Left kidney (tissue), 8 donors: ENCODE measurements at places on chromosomes 13 and 19.

- no peak for DNase-seq
These were observed 1019.5 kb downstream of the PCDH9 start for GRCh38 chr13:66210677-66211076.

- no peak for DNase-seq
These were observed 6.5 kb downstream of the ZNF671 start for GRCh38 chr19:57720878-57721277.

DNA sequence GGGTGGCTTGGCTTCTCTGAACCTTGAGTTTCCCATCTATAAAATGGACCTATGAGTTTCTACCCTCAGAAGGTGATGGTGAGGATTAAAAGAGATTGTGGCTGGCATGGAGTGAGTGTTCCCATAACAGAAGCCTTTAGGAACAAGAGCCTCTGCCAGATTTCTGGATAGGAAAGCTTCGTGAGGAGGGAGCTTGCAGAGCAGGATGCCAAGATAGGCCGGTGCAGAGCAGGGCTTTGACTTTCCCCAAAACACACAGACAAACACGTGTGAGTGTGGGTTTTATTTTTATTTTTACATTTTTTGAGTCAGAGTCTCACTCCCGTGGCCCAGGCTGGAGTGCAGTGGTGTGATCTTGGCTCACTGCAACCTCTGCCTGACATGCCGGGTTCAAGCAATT is 3.7 kb upstream of the CNN1 start:
- no peak for DNase-seq

- no peak for DNase-seq
These were observed 790.5 kb upstream of the PCDH20 start for GRCh38 chr13:62206165-62206564.

DNA sequence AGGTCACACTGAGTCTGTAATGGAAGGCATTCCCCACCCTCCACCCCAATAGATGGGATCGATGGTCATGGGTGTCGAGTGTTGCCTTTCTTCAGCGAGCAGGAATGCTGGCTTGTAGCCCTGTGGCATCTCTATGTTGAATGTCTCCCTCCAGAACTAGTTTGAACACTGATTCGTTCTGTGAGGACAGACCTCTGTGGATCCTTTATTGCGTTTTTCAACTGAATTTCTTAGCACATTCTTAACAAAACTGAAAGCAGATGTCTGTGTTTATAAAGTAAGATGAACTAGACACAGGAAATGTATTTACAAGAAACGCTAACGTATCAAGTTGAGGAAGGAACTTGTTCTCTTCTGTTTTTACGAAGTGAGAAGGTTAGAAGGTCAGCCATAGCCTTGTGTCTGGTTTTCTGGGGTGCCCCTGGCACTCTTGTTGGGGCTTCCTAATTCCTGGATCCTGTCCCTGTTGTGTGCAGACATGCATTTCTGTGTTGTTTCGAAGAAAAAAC is 36.8 kb upstream of the TM9SF2 start:
- no peak for DNase-seq

GRCh38 chr13:59270327-59270726 is 893.4 kb downstream of the DIAPH3 start:
- DNase-seq, result no peak

DNA sequence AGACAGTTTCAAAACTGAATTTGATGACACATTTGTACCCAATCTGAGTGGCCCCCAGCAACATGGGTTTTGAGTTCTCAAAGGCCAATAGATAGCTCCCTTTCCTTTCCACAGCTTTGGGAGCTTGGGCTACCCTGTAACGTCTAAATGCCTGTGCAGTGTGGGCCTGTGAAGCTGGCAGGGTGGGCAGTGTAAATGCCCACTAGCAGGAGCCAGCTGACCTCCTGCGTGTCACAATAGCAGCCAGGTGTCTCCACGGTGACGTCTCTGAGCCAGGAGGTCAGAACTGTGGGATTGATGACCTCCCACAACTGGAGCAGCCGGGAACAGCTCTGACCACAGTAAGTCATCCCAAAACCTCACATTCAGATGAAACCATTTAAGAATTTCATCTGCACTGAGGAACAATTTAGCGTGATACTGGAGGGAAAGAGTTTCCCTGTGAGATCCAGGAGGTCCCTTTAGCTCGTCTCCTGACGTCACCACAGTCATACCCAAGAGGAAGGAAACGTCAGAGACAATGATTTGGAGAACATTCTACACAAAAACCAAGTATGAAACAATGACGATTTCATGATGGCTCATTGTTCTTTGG is at the start of gene IPO5:
Gene IPO5, plus strand, starts transcription at position 300 of the 595 bp plus-strand sequence. CDS start 23,022 bp downstream, outside the sequence.
- DNase-seq, result no peak

- no peak for DNase-seq
These were observed 167.1 kb downstream of the LMO7 start for GRCh38 chr13:75803164-75803611.

- no peak for DNase-seq
These were observed 75.2 kb upstream of the MRI1 start for GRCh38 chr19:13689085-13689484.

GRCh38 chr13:50757008-50757407 is 86.5 kb downstream of the DLEU7 start:
- no peak for DNase-seq

- DNase-seq, result no peak
These were observed 4.2 kb upstream of the B3GLCT start for GRCh38 chr13:31195616-31196015.

GRCh38 chr19:38209671-38210457 is 14.2 kb downstream of the DPF1 start:
- DNase-seq, result no peak

DNA sequence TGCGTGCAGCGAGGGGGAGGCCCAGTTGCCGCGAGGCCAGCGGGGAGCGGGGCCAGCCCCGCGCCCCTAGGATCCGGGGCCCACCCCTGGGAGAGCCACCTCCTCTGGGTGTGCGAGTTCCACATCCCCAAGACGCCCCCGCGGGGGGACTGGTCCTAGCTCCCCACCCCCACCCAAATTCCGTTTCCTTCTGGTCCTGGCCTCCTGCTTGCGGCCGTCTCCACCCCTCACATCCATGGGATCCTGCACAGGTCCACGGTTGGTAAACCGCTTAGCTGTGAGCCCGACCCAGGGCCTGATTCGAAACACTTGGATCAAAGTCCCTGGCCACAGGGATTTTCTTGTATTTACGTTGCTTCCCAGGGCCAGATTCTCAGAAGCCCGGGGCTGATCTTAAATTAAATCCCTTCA is 324 bp upstream of the FBXO17 start:
- DNase-seq, result peak; percentile 51

DNA sequence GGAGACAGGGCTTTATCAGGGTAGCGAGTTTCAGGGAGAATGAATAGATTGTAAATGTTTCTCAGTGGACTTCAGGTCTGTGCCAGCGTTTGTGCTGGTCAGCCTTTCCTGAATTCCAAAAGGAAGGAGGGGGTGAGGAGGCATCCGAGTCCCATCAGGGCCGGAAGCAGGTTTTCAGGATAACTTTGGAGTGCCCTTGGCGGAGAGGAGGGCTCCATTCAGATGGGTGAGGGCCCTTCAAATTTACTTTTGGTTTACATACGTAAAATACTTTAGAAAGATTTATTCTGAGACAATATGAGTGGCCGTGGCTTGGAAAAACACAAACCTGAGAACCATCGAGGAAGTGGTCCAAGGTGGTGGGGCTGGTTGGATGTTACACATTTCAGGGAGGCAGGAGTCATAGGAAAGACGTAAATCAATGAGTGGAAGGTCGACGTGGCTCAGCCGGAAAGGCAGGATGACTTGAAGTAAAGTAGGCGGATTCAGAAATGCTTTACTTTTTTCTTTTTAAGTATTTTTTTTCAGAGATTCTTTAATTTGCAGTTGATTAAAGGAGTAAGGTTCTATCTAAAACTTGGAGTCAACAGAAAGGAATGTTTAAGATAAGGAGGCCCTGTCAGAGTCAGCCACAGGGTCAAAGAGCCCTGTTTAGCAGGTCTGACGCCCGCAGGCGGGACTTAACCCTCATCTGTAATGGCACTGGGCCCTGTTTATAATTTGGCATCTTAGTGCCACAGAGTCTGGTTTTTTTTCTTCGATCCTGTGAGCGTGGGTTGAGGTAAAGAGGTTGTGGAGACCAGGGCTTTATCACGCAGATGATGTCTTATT is 32.8 kb downstream of the ATP11A start:
- no peak for DNase-seq

- DNase-seq, result no peak
These were observed 1.4 kb upstream of the HSD17B14 start for GRCh38 chr19:48837687-48838086.

GRCh38 chr19:4584670-4585460 is 25.4 kb upstream of the SEMA6B start:
- DNase-seq, result no peak

- DNase-seq, result peak; percentile 87
These were observed 11.5 kb downstream of the APLP1 start for GRCh38 chr19:35879770-35880317.

- DNase-seq, result no peak
These were observed 1.7 kb upstream of the C13orf42 start for GRCh38 chr13:51112771-51113170.
